ENCODE measurements at places on chromosomes 5 and 9.

DNA sequence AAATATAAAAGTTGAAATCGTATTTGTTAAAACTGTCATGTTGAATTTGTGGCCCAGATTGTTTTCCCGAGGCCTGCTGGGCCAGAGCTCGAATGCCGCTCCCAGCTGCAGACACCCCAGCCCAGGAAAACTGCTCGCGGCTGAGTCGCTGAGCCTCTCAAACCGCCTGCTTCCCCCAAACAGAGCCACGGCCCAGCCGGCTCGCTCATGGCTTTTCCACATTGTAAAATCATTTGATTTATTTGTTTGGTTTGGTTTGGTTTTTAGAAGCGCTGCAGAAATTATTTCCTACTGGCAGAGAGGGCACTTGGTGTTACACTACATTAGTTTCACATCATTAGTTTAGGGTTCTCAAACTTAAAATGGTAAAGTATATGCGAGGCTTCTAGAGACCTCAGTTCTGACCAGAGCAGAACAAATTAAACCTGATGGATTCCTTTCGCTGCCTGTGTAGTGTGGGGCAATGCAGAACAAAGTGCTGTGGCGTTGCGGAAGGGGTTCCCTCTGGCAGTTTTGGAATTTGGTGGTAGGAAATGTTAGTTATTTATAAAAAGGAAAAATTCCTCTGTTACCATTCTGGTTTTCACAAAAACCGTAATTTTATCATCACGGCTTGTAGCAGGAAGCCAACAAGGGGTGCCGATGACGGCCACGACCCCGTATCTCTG is 156.5 kb upstream of the PITX1 start:
- no peak for DNase-seq

DNA sequence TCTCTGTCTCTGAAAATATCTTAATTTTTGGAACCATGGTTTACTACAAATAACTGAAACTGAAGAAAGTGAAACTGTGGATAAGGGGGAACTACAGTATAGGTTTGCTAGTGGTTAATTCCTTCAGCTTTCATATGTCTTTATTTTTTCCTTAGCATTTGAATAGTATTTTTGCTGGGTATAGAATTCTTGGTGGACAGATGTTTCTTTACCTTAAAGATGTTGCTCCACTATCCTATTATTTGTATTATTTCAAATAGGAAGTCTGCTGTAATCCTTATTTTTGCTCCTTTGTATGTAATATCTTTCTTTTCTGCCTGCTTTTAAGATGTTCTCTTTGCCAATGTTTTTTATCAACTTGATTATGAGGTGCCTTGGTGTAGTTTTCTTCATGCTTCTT is 152.9 kb upstream of the ISL1 start:
- no peak for DNase-seq

DNA sequence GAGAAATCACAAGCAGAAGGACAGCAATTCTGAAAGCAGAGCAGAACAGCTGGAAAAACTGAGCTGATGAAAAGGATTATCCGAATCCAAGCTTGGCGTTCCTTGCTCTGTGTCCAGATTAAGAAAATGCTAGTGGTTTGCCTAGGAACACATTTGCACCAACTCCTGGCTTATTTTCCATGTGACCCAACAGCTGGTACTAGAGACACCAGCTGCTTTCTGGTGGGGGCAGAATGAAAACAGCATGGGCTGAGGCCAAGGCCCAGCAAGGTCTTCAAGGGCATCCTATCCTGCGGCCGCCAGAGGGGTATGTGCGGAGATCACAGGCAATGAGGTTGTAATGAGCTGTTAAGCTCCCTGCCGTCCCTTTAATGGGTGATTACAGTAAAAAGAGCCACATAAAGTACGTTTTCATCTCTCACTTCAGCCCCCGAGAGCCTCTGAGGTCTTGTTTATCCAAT is 131.5 kb downstream of the DOCK8 start:
- DNase-seq: no peak

- DNase-seq: no peak
These were observed 390.3 kb upstream of the MEF2C start for GRCh38 chr5:89273289-89273688.

DNA sequence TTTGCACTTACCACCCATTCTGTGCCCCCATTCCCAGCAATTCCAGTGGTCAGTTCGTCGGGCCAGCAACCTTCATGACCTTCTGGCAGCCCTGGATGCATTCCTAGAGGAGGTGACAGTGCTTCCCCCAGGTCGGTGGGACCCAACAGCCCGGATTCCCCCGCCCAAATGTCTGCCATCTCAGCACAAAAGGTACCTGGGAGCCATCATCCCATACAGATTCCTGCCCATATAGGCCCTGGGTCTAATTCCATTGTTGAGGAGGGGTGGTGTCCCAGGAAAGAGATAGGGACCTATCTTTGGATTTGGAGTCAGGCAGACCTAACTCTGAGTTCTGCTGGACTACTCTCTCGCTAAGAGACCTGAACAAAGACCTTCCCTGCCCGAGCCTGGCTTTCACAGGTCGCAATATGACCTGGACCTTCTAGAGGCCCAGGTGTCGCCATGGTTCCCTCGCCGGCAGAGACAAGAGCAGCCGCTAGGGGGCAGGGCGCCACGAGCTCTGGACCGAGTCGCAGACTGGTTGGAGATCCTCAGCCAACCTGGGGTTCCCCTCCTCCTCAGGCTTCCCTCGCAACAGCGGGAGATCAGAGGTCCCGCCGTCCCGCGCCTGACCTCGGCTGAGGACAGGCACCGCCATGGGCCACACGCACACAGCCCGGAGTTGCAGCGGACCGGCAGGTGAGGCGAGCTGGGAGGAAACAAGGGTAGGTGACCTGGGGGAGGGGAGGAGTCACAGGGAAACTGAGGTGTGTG is 3.1 kb downstream of the SLC4A9 start:
- DNase-seq: peak; percentile 64

DNA sequence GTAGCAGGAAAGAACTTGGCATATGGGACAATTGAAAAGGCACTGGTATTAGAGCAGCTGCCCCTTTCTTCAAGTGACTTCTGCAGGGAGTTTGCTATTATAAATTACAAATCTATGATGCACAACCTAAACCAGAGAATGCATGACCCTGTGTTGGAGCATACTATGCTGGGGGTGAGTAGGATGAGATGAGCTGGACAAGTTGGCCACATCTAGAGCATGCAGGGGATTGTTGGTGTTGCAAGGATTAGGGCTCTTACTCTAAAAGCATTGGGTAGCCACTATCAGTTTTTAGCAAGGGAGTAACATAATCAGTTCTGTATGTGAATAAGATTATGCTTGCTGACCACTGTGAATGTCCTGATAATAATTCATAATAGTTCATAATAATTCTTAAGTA is 186.7 kb downstream of the KIAA0825 start:
- DNase-seq: no peak

DNA sequence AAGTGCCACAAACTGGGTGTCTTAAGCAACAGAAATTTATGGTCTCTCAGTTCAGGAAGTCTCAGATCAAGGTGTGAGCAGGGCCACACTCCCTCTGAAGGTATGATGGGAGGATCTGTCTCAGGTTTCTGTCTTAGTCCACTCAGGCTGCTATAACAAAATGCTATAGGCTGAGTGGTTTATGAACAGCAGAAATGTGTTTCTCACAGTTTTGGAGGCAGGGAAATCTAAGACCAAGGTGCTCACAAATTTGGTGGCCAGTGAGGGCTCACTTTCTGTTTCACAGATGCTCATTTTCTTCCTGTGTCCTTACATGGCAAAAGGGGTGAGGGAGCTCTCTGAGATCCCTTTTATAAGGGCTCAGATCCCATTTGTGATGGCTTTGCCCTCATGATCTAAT is 281.4 kb downstream of the CWC27 start:
- DNase-seq: no peak

DNA sequence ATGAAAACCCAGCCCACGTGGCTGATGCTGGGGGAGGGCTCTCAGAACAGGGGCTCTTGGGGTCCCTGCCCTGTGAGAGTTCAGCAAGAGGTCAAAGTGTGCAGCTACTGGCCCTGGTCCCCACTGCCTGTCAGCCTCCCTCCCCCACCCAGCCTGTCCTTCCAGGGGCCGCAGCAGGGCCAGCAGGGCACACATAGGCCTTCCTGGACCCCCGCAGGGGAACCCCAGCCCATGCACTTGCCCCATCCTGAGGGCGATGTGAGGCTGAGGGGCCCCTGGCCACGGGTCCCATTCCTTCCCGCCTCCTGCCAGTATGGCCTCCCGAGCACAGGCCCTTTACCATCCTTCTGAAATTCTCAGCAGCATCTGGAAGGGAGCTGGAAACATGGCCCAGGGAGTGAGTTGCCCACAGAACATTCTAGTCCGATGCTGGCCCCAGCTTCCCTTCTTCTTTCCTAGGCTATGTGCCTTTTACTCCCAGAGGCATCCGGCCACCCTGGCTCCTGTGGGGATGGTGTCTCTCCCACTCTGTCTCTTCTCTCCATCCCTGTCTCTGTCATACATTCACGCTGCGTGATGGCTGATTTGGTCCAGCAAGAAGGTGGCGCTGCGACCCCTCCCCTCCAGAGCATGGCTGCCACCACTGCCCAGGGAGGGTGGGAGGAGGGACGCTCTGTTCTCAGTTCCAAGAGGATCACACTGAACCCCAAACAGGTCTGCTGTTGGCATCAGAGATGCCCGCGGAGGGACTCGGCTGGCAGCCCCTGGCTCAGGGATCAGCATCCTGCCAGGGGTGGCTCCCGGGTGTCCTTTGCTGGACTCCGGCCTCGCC is 19.6 kb downstream of the MRPL36 start:
- DNase-seq: no peak

- DNase-seq: peak; percentile 38
These were observed 83.5 kb downstream of the PDE4D start for GRCh38 chr5:59810041-59810440.

DNA sequence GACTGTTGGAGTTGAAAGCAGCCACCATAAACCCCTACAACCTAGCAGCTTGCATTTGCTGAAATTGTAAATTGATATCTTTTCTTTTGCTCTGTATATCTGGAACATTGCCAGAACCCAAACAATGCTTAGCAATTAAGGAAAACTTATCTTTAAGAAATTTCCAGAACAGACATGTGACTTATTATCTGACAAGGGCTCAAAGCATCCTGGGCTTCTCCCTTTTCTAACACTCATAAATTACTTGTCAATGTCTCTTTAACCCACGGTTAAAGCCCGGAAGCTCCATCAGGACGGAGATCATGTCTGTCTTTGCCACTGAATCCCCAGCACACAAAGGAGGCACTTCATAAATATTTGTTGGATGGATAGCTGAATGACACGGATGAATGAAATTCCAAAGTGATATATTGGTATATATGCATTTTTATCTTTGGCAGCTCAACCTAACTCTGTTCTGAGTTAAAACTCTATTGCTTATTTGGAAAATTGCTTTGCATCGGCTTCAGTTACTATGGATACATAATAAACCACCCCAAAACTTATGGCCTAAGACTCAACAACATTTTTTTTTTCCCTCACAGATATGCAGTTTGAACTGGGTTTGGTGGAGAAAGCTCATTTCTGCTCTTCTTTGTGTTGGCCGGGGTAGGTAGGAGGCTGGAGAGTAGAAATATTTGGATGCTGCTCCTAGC is 103.1 kb upstream of the CLINT1 start:
- DNase-seq: no peak

DNA sequence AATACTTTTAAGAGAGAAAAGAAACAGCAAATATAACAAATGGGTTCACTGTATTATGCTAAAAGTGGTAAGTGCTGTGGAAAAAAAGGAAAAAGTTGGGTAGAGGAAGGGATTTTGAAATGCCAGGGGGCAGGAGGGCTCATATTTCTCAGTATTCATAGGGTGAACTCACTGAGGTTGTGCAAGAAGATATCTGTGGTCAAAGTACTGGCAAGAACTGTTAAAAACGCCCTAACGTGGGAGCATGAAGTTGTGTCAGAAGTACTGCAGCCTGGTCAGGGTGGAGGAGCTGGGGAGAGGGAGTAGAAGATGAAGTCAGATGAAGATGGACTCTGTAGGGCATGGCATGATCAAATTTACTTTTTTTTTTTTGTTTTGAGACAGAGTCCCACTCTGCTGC is 31.2 kb upstream of the SLC28A3 start:
- DNase-seq: peak; percentile 54
